ENCODE measurements at places on chromosomes 1 and 21.

GRCh38 chr1:202126426-202126825, 3.7 kb downstream of the GPR37L1 start:
- no peak for DNase-seq

DNA sequence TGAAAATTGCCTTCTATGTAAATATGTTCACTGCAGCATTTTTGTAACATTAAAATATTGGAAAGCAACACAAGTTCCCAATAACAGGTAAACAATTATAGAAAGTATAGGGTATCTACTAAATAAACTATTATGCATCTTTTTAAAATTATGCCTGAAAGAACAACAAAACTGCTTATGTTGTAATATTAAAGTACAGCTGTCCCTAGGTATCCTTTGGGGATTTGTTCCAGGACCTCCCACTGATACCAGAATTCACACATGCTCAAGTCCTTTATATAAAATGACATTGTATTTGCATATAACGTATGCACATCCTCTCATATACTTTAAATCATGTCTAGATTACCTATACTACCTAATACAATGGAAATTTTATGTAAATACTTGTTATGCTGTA, 121.8 kb upstream of the TNFSF4 start:
- DNase-seq: no peak

GRCh38 chr1:95193591-95193990, 40.4 kb upstream of the RWDD3 start:
- no peak for DNase-seq

DNA sequence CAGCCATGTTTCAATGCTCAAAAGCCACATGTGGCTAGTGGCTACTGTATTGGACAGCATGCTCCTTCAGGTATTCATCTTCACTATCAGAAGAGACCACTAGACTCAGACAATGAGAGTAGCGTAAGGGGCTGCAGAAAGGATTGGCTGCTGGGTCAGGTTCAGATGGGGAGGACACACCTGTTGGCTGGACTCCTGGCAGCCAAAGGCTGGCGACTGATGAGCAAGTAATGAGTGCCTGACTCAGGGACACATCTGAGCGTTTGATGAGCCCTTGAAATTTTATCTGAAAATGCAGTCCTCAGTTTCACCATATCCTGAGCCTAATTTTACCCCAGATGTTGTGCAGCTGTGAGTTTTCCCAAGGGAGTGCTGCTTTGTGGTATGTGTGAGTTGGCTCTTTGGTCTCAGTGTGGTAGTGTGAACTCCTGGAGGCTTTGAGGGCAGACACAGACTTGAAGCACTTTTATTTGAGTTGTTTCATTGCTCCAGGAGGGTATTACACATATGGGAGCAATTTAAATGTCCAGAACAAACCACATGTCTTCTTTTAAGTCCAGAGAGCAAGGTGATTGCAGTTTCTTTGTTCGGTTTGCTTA, 9.6 kb downstream of the ST6GALNAC3 start:
- DNase-seq: no peak

- DNase-seq: no peak
Observed at GRCh38 chr1:107076841-107077240, 20.4 kb downstream of the PRMT6 start.

DNA sequence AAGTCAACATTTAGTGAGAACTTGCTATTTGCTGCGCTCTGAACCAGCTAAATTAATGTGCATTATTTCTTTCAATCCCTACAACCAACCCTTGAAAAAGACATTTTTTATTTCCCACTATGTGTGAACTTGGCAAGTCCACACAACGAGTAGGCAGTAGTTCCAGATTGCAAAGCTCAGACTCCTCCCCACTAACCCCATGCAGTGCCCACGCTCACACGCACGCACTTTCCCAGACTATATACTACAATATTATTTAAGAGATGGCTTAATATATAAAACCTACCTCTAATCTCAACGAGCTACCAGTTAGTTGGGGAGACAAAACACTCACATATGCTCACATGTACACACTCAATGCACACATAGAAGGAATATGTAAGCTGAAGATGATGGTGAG, 671.2 kb downstream of the LMO4 start:
- DNase-seq: no peak

- DNase-seq: no peak
Observed at GRCh38 chr1:204896023-204896422, 25.4 kb downstream of the NFASC start.

DNA sequence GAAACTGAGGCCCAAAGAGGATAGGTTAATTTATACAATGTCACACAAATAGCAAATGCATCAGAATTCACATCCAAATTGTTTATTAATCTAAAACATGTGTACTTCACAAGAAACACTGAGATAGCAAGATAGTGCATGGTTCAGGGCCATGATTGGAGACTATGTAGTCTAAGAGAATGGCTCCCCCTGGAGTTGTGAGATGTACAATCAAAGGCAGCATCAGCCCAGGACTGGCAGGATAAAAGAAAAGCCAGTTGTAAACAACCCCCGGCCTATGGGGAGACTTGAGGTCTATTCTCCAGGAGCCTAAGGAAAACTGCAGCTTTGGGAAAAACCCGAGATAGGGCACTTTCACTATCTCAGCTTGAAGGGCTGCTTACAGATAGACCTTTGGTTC, 511.0 kb downstream of the OMA1 start:
- no peak for DNase-seq

- DNase-seq: no peak
Observed at GRCh38 chr21:16663436-16663835, 849.4 kb upstream of the CXADR start.

DNA sequence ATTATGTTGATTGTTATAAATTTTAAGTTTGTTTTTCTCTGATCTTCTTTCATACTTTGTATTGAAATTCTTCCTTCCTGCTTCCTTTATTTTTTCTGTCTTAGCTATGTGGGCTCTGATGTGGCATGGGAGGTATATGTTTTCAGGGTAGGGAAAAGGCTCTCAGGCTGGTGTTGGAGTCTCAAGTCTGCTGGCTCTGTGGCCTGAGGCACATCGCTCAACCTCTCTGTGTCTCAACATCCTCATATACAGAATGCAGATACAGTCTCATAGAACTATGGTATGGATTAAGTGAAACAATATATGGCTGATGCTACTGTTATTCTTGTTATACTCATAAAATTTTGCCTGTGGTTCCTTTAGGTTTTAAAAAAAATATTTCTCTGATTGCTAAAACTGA, 105.9 kb downstream of the KCNN3 start:
- DNase-seq: no peak

GRCh38 chr1:209190591-209191261, 392.8 kb upstream of the CAMK1G start:
- no peak for DNase-seq

DNA sequence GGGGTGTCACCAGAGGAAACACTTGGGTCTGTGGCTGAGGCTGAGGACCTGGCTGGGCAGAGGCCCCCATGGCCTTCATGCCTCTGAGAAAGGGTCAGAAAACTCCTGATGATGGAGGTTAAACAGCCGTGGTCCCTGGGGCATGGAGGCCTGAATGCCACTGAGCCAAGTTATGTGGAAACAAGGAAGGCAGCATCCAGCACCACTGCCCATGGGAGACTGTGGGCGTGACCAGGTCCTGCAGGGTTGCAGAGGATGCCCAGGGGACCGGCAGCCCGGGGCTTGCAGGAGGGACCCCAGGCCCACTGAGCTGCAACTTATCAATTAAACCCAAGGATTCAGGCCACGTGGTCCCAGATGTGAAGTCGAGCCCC, 18.9 kb upstream of the COL6A2 start:
- DNase-seq: no peak

DNA sequence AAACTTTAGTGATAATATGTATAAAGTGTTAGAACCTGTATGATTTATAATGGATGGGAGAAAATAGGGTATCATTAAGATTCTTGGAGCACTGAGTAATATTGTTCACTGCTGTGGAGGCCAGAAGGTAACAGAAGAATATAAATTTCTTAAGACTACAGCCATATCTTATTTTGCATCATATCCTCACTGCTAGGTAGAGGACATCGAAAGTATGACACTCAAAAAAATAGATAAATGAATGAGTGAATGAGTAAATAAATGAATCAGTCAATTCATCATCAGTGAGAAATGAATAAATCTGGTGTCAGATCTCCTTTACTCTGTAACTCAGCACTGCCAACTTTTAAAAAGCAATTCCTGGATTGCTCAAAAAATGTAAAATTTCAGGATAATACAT, 33.2 kb downstream of the RGS13 start:
- no peak for DNase-seq

DNA sequence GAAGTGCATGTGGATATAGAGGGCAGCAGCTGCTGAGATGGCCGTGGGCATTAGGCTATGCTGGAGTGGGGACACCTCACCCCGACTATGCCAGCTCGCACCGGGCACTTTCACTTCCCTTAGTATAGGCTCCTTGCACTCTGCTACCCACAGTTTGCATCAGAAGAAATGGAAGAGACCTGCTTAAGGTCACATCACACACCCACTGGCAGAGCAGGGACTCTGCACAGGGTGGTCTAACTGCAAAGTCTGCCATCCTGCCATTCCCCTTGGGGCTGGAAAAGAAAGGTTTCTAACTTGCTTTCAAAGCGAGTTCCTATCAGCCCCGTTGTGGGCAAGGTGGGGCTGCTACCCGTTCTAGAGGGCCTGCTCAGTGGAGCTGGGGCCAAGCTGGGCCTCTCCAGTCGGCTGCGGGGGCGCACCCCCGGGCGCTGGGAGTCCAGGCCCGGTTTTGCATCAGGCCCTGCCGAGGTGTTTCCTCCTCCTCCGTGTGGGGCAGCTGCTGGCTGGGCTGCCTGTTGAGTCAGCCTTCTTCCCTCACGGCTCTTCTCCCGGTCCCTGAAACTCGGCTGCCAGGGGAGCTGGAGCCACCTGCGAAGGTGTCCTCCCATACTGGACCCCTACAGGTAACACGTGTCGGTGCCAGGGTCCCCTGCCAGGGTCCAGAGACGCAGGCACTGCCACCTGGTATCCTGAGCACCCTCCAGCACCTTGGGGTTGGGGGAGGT, at the start of gene SYTL1:
TSS of gene SYTL1 (plus strand) at position 498 of the 728 bp plus-strand sequence. CDS start 3,313 bp downstream, outside the sequence.
- DNase-seq: peak; percentile 69

DNA sequence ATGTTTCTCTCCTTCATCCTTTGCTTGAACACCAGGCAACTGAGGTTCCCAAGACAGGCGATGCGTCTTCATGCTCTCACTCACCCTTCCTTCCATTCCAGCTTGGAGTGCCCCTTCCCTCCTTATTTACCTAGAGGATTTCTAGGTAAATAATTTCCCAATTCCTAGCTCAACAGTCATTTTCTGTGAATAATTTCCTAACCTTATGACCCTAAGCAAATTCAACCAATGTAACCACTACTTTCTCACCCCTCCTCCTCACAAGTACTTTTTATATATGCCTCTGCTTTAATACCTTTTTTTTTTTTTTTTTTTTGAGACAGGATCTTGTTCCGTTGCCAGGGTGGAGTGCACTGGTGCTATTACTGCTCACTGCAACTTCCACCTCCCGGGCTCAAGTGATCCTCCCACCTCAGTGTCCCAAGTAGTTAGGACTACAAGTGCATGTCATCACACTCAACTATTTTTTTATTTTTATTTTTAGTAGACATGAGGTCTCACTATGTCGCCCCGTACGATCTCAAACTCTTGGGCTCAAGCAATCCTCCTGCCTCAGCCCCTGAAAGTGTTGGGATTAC, 86.7 kb downstream of the USP24 start:
- no peak for DNase-seq

DNA sequence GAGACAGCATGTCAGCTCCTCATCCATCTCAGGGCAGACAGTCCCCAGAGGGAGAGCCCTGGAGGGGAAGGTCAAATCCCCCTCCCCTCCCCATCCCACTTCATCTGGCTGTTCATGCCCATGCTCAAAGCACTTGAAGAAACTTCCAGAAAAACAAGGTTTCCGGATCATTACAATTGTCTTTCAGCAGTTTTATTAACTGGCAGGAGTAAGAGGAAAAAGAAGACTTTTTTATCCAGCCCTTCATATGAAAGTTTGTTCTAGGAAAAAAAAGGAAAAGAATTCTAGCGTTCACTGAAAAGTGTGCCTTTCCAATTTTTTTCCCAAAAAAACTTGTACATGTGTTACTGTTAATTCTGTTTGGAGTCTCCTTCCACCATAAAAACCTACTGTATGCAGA, 145.7 kb upstream of the TIAM1 start:
- no peak for DNase-seq

DNA sequence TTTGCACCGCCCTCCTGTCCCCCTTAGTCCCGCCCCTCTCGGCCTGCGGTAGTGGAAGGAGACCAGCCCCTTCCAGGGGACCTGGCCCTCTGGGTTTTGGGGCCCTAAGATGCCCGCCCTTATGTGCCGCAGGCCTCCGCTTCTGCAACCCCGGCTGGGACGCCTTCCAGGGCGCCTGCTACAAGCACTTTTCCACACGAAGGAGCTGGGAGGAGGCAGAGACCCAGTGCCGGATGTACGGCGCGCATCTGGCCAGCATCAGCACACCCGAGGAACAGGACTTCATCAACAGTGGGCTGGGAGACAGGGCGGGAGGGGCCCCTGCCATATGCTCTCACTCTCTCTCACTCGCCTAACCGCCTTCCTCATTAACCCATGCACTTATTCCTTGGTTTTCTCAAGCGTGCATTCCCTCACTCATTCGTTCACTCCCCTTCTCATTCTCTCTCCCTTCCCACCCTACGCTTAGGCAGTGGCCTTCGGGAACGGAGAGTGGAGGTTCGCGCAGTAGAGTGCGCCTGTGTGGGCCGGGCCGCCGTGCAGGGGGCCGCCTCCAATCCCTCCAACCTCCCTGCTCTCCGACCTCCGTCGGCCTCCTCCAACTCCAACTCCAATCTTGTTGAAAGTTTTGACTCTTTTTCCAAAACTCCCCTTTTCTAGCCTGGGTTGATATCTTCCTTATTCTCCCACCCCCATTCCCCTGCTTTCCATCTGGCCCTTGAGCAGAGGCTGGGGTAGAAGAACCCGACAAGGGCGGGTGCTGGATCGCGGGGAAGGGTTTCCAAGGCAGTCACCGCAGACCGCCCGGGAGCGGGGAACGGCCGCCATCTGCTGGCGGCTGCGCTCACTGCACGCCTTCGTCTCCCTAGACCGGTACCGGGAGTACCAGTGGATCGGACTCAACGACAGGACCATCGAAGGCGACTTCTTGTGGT, 15.2 kb downstream of the BCAN start:
- DNase-seq: peak; percentile 64

DNA sequence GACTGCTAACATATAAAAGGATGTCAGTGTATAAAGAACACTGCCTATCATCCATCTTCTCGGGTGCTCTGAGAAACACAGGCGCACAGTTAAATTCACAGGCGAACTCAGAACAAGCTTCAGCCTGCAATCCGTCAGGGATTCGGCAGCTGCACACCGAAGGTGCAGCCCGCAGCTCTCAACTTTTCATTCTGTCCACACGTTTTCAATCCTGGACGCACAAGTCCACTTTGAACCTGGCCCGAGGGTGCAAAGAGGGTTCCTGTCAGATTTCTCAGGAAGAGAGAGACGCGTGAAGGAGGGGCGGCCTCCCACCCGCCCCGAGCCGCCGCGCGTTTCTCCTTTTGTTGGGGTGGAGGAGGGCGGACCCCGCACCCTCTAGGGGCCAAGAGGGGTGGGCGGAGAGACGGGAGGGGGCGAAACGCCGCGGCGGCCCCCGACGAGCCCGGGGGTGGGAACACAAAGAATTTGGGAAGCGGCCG, 724 bp downstream of the DOCK7 start:
- DNase-seq: peak; percentile 9

- DNase-seq: no peak
Observed at GRCh38 chr1:232033285-232033684, 406.7 kb downstream of the DISC1 start.

All from T-helper 2 cell treated with Interferon-gamma antibody and Interleukin-4, amounts not matched to agents 5 μg/mL and 100 μg/mL, for 36 hours (primary cell).